ENCODE measurements at places on chromosomes 1 and 21.
A peak's percentile ranks its signal among the peaks of the same experiment; 100 is the strongest.

DNA sequence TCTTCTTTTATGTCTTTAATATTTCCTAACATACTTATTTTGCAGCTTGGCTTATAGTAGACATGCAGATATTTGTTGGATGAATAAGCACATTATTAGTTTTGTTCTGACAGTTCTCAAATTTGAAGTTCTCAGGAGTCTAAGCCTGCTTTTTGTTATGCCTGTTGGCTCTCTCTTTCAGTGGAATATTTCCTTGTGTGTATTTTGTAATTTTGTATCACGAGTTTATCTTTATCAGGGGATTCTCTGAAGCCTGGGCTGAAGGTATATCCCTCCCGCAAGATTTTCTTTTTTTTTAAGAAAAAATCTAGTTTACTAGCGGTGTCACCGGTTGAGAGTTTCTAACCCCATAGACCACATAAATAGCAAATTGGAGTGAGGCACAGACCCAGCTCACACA, 105.9 kb downstream of the RGL1 start:
- no peak for DNase-seq

DNA sequence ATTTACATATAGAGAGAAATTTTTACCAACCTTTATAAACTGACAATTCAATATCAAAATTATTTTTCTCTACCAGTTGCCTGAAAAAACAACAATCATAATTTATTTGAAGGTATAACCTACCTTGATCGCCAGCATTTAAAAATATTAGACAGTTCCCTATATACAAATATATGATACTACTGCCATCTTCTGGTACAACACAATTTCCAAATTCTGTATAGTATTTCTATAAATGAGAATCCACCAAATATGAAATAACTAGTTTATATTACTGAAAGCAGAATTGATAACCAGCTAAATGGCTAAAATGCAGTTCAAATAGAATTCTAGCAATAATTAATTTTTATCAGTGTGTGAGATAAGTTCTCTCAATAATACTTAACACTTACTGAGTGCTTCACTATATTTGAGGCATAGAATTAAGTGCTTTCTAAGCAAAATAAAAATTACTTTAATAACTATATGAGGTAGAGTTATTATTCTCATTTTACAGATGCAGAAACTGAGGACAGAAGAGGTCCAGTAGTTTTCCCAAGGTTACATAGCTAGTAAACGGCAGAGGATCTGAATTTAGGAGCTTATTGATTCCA, 75.6 kb downstream of the PIGK start:
- DNase-seq = no peak

GRCh38 chr1:157363660-157364140, 188.6 kb downstream of the FCRL5 start:
- DNase-seq = peak; percentile 20

DNA sequence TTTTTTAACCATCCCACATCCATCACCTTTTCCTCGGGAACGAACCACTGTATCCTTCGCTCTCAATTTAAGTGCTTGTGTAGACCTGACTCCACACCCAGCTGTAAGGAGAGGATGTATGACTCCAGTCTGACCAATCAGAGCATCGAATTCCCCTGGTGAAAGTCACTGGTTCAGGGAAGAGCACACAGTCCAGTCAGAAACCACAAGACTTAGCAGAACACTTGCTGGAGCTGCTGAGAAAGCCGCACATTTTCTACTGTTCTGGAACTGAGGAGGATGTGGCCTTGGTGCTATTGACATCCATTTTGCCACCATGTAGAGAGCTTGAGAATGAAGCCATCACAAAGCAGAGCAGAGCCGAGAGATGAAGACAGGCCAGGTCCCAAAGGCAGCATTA, 59.9 kb upstream of the CNN3 start:
- DNase-seq = no peak

DNA sequence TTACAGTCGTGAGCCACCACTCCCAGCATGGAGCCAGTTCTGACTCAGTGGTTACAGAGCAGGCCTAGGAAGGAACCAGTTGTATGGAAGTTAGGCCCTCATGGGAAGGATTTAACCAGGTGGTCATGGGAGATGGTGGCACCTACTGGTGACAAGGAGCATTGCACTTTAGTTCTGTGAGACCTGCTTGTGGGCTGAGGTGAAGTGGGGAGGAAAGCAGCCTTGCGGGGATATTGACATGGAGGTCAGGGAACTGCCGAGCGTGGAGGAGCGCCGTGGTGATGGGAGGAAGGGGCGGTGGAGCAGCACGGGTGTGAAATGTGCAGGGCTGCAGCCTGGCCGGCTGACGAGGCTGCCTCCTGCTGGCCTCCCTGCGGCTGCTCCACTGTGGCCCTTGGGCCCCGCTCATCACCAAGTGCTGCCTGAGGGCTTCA, 100.4 kb downstream of the GALNT2 start:
- no peak for DNase-seq

DNA sequence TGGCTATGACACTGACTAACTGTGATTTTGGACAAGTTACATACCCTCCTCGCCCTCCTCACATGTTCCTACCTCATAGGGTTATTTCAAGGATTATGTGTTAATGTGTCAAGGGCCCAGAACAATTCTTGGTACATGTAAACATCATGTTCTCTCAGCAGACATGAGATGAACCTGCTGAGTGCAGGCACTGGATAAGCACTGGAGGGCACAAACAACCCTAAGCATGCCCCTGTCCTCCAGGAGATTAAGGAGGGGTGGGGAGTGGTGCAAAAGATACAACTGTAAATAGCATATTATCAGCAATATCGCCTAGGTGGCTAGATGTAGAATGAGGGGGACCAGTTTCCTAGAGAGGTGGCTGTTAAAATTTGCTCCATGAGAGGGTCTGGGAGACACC, 17.7 kb upstream of the RGS16 start:
- DNase-seq = no peak

- no peak for DNase-seq
Measured at GRCh38 chr1:39216771-39217170, 12.3 kb downstream of the MACF1 start.

- peak; percentile 7 for DNase-seq
Measured at GRCh38 chr1:195939844-195940243, 668.4 kb downstream of the KCNT2 start.

GRCh38 chr21:44658541-44658910, 794 bp downstream of the KRTAP12-3 start:
- no peak for DNase-seq

GRCh38 chr1:31924839-31925238, 13.3 kb downstream of the PTP4A2 start:
- no peak for DNase-seq

- no peak for DNase-seq
Measured at GRCh38 chr1:20184997-20185833, 681 bp upstream of the UBXN10 start.

GRCh38 chr1:99660496-99660895, 14.6 kb downstream of the PALMD start:
- DNase-seq = no peak

- DNase-seq = no peak
Measured at GRCh38 chr1:228184152-228184551, 18.5 kb downstream of the IBA57 start.

GRCh38 chr1:184368354-184368753, 18.5 kb upstream of the C1orf21 start:
- DNase-seq = no peak

DNA sequence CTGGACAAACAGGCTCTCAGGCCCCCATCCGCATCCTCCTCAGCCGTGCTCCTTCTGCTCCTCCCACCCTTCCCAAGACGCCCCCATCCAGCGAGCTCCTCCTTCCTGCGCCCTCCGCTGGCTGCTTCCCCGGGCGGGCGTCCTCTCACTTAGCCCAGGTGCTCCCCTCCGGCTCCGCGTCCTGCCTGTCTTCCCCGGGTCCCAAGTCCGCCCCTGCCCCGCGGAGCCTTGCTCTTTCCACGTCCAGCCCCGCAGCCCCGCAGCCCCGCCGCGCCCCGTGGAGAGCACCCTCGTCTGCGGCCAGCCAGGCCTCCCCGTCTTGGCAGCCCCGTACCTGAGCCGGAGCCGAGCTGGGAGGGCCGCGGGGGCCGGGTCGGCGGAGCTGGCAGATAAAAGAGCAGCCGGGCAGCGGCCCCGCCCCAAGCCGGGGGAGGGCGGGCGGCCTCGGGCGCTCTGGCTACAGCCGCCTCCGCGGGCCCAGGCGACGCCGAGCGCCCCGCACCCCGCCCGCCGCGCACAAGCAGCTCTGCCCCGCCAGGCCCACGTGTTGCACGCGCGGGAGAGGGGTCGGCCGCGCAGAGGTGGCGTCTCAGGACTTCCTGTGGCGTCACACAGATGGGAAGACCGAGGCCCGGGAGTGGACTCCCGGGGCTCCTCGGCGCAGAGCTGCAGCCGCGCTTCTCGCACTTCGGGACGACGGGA, at the start of gene PAQR7:
TSS of gene PAQR7 (minus strand) at position 555 of the 702 bp plus-strand sequence. CDS start 11,869 bp downstream, outside the sequence.
- peak; percentile 73 for DNase-seq

DNA sequence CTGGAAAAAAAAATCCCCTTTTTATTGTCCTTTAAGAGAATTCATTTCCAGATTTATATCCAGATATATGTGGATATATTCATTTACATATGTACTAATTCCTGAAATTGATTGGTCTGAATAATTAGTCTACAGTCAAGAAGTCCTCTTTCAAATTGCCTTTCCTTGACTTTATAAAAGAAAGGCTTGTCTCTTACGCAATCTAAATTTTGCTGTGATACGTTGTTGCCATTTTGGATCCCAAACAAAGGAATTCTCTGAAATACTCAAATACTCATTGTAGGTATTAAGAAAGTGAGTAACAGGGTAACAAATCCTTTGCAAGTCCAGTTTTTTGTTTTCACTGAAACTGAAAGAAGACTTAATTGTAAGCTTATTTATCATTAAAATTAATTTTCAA, 136.9 kb upstream of the KIAA1614 start:
- no peak for DNase-seq

DNA sequence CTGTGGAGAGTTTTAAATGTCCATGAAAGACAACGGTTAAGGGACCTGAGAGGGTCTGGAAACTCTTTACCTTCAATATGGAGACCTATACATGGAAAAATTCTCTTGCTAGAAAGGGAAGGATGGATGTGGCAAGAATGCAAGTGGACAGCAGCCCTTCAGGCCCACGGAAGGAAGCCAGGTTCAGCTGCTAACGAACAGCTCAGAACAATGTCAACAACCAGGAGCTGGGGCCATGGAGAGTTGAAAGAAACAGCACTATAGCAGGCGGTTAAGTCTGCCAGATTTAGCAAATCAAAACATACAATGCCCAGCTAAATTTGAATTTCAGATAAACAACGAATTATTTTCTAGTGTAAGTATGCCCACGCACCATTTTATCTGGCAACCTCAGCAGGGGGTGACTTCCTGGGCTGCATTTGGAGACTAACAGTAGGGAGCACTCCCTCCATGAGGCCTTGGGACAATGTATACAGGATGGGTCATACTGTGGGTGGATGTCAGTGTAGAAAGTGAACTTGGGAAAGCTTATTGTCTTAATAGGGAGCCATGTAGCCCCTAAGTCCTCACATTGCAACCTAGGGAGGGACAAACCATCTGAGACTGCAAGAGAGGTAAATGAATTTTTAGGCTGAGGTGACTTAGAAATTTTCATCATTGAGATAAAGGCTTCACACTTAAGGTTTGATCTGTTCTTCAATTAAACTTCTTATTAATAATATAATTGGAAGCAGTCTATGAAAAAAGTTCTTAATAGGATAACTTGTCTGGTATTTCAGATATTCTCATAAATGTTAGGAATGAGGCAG, 7.8 kb upstream of the H3-3A start:
- DNase-seq = no peak

- DNase-seq = no peak
Measured at GRCh38 chr1:54337928-54338327, 68.3 kb downstream of the SSBP3 start.

- no peak for DNase-seq
Measured at GRCh38 chr1:152855661-152856060, 4.1 kb upstream of the LCE7A start.

GRCh38 chr1:163054181-163054591, 15.0 kb upstream of the RGS4 start:
- no peak for DNase-seq

DNA sequence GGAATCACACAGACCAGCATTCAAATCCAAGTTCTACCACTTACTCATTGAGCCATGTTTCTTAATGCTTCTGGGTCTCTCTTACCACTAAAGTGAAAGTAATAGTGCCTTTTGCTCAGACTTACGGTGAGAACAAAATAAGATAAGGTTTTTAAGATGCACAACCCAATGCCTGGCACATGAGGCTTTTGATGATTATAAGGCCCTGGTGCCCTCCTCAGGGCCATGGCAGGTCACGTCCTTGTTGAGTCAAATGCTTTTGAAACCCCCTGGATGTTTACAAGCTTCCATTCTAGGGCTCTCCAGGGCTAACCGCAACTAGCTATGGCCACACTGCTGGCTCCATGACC, 76.0 kb downstream of the TENT5C start:
- DNase-seq = no peak

GRCh38 chr1:112673592-112674439, 643 bp upstream of the MOV10 start:
- peak; percentile 52 for DNase-seq

DNA sequence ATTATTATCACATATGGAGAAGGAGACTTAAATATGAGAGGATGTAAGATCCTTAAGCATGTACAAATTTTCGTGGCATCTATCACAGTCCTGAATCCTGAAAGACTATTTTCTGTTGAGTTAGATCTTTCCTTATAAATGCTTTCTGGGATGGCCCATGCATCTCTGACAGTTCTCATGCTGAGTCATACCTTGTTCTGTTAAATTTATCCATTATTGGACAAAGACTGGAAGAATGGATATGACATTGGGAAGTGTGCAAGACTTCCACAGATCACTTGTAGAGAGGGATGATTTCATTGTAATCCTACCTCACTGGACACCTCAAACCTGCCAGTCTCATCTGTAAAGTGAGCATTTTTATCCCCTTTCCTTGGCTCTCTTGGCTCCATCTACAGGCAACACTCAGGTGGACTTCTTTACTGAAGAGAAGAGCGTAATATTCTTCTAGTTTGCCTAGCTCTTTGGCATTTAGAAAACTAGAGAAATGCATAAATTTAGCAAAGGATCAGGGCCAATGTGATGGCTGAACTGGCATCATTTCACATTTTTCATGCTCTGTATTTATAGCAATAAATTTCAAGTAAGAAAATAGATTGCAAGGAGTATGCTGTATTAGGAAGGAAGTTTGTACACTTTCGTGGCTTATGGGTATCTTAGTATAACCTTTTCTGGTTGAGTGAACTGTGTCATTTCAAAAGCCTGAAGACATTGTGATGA, 128.2 kb downstream of the NFIA start:
- DNase-seq = no peak

DNA sequence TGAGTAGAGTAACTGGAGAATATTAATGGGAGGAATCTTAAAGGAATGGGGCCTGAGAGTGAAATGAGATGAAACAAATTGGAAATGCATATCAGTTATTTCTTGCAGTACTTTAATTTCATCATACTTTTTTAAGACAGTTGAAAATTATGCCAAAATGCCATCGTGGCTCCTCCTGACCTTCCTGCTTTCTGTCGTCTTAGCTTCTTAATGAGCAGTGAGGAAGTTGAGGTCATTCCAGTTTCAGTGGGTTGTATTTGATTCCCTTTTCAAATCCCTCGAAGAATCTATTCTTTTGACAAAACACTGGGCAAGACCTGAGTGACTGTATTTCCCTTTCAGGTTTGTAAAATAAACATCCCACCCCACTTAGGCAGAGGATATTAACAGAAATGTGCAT, 134.9 kb upstream of the MAP1LC3C start:
- DNase-seq = no peak

- DNase-seq = no peak
Measured at GRCh38 chr1:231688989-231689388, 62.4 kb downstream of the DISC1 start.

Measured in globus pallidus (tissue), 1 donor.